ENCODE measurements at places on chromosomes 13 and 19.

DNA sequence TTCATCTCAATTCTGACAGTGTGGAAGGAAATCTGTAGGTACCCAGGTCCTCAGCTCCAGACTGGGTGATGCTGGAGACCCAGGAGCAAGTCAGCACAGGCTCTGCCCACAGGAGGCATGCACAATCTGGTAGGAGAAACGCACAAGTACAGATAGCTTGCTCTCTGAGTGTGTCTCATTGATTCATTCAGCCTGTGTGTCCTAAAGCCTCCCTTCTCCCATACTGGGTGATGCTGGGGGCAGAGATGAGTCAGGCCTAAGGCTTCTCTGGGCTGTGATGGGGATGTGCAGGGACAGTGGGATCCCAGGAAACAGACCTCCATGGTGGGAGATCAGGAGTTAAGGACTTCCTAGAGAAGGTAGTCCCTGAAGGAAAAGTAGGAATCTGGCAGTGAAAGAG, 6.8 kb downstream of the ZNF526 start:
- no peak for ATAC-seq

DNA sequence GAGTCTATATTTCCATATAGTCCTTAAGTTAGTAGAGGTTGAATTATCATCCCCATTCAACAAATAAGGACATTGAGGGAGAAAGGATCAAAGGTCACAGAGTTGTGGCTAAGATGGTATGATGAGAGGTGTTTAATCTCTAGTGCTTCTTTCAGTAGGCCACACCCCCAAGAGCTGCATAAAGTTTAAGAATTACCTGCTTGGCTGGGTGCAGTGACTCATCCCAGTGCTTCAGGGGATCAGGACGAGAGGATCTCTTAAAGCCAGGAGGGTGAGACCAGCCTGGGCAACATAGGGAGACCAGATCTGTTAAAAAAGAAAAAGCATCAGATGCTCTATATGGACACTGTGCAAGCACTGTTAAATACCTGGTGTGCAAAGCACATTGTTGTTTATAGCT, 560.0 kb upstream of the KLHL1 start:
- peak; percentile 24 for ATAC-seq

- no peak for ATAC-seq
Observed at GRCh38 chr19:3003046-3003445, 25.7 kb downstream of the TLE6 start.

DNA sequence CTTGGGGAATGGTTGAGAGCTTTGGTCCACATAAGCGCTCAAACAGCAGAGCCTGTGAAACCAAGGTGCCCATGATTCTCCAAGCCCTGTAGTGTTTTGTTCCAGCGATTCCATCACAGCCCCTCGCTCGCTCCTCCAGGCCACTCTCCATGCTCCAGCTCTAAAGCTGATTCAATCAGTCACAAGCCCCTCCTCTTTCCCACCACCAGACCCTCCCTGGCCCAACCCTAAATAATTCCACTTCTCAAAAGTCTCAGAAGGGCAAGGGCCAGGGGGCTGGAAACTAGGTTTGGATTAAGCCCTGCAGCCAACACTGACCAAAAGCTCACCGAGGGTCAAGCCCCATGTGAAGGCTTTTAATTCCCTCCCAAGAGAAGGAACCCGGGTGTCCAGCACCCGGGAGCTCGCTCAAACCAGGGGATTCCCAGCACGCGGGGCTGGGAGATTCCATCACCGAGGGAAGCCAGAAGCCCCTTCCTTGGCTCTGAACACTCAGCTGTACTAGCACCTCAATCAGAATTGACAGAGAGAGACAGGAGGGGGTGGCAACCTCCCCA, 1.5 kb downstream of the ZNF296 start:
- ATAC-seq: no peak

DNA sequence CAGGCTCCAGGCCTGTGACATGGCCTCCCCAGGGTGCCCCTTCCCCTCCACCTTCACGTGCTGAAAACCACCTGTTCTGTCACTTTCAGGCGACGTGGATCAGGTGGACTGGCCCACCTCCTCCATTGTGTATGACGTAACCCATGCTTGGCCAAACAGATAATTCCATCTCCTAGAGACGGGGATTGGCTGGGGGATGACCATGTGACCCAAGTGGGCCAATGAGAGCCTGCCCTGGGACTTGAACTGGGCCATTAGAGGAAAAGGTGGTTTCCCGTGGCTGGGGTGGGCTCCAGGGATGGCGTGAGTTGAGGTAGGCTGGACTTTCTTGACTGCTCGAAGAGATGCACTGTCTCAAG, 3.6 kb upstream of the ADAMTSL5 start:
- no peak for ATAC-seq

- ATAC-seq: no peak
Observed at GRCh38 chr19:5035793-5036697, 67.1 kb downstream of the KDM4B start.

All from stimulated activated memory B cell treated with anti-CD40 and anti-IgM and Interleukin-4, amounts not matched to agents 10 μg/mL and 1 μg/mL and 100 μg/mL, for 72 hours (primary cell).